ENCODE measurements at places on chromosomes 12 and 14.

DNA sequence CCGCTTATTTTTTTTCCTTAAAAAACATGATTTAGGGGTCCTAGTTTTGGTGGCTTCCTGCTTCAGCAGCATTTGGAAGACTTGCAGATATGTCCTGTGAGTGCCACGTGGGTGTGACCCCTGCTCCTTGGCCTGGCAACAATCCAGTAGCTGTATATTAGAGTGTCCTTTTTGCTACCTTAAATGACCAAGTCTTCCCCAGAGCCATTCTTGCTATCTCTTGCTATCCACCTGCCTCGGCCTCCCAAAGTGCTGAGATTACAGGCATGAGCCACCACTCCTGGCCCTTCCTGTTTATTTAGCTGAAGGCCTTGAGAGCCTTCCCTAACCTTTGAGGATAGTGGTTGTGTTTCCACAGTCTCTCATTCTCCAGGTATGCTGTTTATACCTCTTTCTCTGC is 17.0 kb downstream of the TPCN1 start:
- no peak for DNase-seq

- DNase-seq = no peak
These were observed 85.8 kb downstream of the SLC25A47 start for GRCh38 chr14:100409003-100409360.

- DNase-seq = no peak
These were observed 72.8 kb upstream of the ARHGAP5 start for GRCh38 chr14:32004300-32004699.

DNA sequence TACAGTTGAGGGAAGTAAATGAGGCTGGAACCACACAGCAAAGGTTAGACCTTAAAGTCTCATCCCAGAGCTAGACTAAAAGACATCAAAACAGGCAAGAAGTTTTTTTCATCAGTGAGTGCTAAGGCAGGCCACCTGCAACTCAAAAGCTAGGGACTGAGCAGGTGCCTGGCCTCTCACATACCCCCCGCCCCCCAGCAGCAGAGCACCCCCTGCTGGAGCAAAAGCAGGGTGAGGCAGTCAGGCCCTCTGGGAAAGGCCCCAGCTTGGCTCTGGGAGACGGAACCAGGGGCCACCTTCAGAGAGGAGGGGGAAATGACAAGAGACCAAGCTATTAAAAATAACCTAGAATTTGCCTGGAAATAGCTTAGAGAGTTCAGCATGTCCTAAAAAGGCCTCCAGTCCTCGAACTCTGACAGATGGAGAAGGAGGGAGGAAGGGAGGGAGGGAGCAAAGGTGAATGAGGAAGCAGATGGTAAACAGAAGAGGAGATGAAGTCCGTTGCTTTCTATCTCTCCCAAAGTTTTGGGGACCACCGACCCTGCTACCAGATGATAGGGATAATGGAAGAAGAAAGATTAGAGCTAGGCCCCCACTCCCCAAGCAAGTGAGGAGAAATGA is 1.8 kb downstream of the ITGA7 start:
- no peak for DNase-seq

DNA sequence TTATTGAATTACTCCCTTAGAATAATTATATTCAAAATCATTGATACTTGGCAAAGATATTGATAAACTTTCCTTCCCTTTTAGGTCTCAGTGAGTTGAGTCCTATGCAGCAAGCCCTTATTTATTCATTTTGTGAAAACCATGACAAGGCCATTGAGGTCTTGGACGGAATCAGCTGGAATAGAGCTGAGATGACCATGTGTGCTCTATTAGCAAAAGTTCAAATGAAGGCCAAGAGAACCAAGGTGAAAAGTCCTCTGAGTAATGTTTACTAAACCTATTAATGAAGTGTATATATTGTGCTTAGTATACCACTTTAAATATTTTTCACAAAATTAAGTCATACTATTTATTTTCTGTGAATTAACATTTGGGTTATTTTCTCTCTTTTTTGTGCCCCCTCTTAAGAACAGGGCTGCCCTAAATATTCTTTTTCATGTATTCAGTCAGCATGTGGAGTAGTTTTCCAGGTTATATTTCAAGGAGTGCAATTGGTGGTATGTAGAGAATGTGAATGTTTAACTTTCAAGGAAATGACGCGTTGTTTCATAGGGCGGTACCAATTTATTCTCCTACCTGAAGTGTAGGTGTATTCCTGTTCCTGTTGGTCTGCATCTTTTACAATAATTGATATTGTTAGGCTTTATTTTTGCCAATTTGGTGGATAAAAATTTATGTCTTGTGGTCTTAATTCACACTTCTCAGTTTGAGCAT is 201.4 kb downstream of the TTC6 start:
- no peak for DNase-seq

DNA sequence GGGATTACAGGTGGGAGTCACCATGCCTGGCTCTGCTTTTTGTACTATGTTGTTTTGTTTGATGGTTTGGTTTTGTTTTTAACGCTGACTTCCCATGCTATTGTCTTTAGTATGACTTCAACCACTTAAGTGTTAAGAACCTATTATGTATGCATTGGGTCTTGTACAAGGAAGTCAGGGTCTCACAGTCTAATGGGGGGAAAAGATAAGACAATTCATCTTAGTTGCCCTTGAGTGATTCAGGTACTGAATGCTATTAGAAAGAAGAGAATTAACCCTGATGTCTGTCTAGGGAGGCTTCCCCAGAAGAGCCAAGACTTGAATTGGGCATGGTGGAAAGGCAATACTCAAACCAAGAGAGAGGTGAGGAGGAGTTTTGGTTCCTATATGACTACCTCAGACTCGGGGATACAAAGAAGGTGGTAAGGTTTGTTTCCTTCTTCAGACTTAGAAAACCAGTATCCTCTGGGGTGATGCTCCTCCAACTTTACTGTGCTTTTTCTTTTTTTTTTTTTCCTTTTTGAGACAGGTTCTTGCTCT is 64.6 kb downstream of the SUSD6 start:
- no peak for DNase-seq

DNA sequence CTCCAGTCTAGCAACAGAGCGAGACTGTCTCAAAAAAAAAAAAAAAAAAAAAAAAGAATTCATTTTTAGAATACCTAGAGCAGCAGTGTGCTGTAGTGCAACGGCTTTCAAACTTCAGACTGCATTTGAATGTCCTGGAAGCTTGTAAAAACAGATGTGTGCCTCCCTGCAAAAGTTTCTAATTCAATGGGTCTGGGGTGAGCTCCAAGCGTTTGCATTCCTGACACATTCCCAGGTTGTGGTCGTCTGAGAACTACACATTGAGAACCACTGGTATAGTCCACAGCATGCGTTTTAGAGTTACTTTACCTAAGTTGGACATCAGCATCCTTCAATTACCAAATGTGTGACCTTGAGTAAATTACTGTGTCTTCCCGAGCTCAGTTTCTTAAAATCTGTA is 816.8 kb downstream of the NRXN3 start:
- DNase-seq = no peak

DNA sequence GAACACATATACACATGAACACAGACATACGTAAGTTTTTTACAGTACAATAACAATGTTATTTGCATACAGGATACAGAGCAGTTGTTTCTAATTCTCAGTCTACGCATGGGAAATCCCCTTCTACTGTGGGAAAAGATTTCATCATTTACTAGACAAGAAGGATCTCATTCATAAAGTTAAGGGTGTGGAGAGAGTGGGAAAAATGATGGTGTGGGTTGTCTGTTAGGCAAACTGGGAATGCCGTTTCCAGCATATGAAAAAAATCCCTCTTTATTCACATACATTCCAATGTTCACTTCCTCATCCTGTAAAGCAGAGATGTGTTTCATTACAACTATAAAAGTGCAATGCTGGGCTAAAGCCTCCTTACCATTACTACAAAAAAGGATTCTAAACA is 120.9 kb downstream of the SINHCAF start:
- no peak for DNase-seq

- peak; percentile 86 for DNase-seq
These were observed 9.2 kb downstream of the HOXC8 start for GRCh38 chr12:54017878-54018467.

DNA sequence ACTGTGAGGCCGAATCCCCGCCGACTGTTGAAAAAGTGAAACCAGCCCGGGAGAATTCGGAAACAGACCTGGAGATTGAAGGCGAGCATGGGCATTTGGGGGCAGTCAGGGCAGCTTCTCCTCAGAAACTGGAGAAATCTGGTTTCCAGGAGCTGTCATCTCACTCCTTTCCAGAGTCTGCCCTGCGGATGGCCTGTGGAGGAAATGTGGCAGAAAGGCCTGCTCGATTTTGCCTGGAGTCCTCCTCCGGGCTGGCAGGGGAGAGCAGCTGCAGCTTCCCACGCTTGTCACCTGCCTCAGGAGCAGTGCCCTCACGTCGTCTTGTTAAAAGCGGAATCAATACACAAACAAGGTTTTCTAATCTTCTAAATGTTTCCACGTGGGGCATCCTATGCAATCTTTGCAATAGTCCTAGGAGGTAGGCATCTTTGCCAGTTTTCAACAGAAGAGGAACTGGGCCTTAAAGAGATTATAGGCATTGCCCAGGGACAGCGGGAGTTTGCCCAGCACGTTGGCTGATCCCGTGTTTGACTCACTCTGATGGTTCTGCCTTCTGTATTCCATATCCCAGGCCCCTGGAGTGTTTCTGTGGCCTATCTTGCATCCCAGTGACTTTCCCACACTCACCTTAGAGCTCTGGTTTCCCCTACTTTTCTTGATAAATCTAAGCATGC is 2.3 kb downstream of the LRRC74A start:
- no peak for DNase-seq

- DNase-seq = no peak
These were observed 41.6 kb downstream of the ITPK1 start for GRCh38 chr14:93073910-93074769.

- DNase-seq = no peak
These were observed 14.1 kb downstream of the RIN3 start for GRCh38 chr14:92527721-92528120.

DNA sequence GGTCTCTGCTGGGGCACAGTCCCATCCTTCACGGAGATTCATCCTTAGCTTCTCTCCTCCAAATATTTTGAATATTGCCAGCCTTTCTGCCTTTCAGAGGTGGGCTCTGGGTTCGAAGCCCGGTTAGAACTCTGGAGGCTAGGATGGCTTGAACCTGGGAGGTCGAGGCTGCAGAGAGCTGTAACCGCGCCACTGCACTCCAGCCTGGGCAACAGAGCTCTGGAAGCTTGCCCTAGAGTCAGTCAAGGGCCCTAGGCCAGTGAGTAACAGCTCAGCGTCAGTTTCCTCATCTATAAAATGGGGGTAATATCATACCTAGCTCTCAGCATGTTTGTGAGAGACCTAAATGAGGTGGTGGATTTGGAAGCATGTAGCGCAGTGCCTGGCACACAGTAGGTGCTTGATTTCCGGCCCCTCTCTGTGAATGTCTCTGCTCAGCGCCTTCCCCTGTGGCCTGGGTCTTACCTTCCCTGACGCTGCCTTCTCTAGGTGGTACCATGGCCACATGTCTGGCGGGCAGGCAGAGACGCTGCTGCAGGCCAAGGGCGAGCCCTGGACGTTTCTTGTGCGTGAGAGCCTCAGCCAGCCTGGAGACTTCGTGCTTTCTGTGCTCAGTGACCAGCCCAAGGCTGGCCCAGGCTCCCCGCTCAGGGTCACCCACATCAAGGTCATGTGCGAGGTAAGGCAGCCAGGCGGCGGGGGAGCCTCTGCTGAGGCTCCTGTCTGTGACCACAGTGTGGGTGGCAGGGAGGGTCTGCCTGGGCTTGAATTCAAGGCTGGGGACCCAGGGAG is 3.4 kb downstream of the PTPN6 start:
- no peak for DNase-seq

DNA sequence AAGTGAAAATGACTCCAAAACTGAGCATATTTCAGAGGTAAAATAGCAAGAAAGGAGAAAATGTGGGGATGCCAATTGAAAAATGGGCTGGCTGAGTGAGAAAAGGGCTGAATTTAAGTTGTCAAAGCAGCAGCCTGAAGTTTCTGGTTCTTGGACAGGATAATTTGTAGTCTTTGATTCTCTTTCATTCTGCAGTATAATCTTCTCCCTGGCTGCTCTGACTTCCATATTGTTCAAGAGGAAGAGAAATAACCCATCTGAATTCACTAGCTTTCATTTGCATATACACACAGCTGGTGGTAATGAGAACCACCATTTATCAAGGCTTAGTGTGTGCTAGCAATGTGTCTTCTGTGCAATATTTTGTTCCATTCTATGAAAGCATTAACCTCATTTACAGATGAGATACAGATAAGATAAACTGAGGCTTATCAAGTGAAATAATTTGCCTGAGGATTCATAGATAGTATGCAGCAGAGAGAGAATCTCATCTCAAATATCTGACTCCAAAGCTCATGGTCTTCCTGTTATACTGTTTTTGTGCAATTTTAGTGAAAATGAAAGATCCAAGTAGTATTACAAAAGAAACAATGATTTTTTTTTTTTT is 184.2 kb downstream of the TMTC2 start:
- no peak for DNase-seq

- DNase-seq = no peak
These were observed 279.3 kb upstream of the DDHD1 start for GRCh38 chr14:53432378-53432802.
